ENCODE measurements at places on chromosomes 7 and 10. TPM values are rescaled to one million over a fixed set of nuclear protein-coding genes. Genes with fewer than 3 reads are reported as not detected.

Gene NPY4R
- total RNA-seq = 1.2 TPM

Gene MINDY3
- 110 TPM for total RNA-seq

Gene CHST12
- total RNA-seq = 3.5 TPM

Gene ERVW-1
- not detected for total RNA-seq

Gene LIPM
- not detected for total RNA-seq

Gene TEX47
- not detected for total RNA-seq

Gene GNGT1
- total RNA-seq = not detected

Gene PRSS2
- total RNA-seq = not detected

Gene USP6NL
- 29.8 TPM for total RNA-seq

Gene RSU1
- 33.2 TPM for total RNA-seq

Gene NODAL
- total RNA-seq = 3.5 TPM

Gene RHOBTB1
- total RNA-seq = 24.7 TPM

Gene AKR1C3
- total RNA-seq = 1.8 TPM

Gene CALY
- total RNA-seq = 36.4 TPM

Gene ADCY1
- 107 TPM for total RNA-seq

Gene SPDYE11
- not detected for total RNA-seq

Gene PNLIPRP1
- not detected for total RNA-seq

Gene LRRC18
- 0.23 TPM for total RNA-seq

Gene SFTPA2
- total RNA-seq = not detected

Gene KAZALD1
- 1.2 TPM for total RNA-seq

All from diencephalon (tissue), 1 donor.